Stimulated activated naive CD4-positive, alpha-beta T cell treated with Interleukin-2 at 50 U/mL for 16 hours (primary cell): ENCODE measurements at places on chromosomes 3 and 15.

DNA sequence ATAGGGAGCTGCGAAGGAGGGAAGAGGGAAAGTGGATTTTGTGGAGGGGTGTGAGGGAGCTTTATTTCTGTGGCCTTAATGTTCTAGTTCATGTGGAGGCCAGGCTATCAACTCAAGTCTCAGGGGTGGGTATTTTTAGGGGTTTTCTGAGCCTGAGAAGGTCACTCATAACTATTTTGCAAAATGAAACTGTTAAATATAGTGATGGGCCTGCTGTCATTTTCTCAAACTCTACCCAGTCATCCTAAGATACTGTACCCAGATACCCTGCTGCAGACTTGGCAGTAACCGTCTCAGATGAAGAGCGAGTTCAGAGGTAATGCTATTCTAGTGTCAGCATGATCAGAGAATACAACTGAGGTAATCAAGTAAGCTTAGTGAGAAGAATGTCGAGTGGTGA lies 545.0 kb upstream of the TBL1XR1 start:
- no peak for DNase-seq

GRCh38 chr3:152511904-152512303 lies 243.2 kb downstream of the MBNL1 start:
- no peak for DNase-seq

DNA sequence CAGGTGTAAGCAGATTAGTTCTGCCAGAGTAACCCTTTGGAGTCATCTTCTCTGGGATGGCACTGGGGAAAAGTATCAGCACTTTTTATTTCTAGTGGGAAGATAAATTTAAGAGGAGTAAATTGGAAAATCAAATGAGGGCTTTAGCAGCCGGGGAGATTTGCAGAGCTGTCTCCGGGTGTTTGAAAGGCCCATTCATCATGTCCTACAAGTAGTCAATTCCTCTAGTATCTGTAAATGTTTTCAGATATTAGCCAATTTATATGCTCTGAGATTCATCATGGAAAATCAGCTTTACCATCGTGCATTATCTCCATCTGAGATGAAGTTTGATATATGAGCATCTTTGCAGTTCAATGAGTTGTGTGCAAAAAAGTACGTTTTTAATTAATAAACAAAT lies 93.6 kb downstream of the CDIN1 start:
- no peak for DNase-seq

GRCh38 chr3:25663869-25664811 lies 567 bp downstream of the TOP2B start:
- DNase-seq, result peak; percentile 64

DNA sequence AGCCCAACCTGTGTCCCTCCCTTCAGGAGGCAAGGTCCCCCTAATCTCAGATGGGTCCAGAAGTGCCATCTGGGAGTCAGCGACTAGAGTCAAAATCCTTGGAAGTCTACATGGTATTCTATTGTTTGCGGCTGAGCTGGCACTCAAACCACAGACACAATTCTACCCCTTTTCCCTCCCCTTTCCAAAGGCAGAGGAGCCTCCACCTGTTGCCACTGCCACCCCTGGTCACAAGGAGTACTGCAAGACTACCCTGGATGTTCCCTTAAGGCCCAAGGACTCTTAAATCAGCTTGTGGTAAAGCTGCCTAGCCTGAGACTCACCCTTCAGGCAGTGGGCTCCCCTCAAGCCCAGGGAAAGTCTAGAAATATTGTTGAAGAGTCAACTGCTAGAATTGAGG lies 4.3 kb upstream of the OR5H6 start:
- no peak for DNase-seq

- DNase-seq, result no peak
These were observed 1.3 kb downstream of the MAGEL2 start for GRCh38 chr15:23646165-23647000.

- DNase-seq, result no peak
These were observed 608.3 kb downstream of the ROBO2 start for GRCh38 chr3:77648214-77648613.

DNA sequence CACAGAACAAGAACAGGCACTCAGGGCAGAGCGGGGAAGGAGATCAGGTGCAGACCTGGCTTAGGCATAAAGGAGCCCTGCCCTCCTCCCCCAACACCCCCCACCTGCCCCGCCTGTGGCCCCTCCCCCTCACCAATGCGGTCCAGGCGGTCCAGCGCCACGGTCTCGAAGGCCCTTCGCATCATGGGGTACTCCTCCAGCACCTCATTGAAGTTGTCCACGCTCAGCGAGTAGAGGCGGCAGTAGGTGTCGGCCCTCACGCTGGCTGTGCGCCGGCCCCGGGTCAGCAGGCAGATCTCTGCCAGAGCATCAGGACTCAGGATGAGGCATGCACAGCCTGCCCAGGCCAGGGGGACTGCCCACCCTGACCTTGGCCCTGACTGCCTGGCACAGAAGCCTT lies 44.8 kb downstream of the HCN4 start:
- DNase-seq, result no peak

DNA sequence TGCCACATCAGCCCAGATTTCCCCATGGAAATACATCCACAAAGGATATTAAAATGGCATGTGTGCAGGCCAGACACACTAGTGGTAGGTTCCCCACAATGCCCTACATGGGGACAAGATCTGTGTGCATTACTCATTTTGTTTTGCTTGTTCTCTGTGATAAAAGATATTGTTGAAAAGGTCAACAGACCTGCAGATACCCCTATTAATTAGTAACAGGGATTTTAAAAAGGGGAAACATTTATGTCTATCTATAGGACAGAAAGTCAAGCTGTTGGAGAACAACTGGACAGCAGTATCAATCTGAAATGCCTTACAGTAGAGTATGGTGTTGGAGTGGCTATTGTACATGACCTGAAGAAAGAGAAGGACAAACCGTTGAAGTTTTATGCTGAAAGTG lies 596.0 kb upstream of the GRM7 start:
- no peak for DNase-seq

GRCh38 chr3:193585530-193585929 lies 7.5 kb upstream of the OPA1 start:
- no peak for DNase-seq

DNA sequence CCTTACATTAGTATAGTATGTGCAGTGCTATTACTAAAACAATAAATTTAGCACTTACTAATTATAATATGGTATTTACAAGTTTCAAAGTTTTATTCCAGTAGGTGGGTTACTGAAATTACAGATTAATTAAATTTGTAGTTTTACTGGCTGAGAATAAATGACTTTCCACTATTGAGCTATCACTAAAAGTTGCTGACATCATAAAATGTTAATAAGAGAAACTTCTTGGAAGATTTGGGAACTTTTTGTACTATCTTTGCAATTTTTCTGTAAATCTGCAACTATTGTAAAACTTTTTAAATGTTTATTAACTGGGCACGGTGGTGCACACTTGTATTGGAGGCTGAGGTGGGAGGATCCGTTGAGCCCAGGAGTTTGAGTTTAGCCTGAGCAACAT lies 247.7 kb downstream of the UBE2E2 start:
- no peak for DNase-seq
